GM23338 (cell line): ENCODE measurements at places on chromosomes 4 and X.

- no peak overlapping the region for H3K27ac ChIP-seq
- no peak for DNase-seq
- H3K4me1 ChIP-seq, result peaks cover 1% of the 10 kb centered on the region; the same call in 1 of the 2 replicates
- no peaks in the 10 kb centered on the region for H3K27me3 ChIP-seq
- H3K36me3 ChIP-seq, result no peaks in the 10 kb centered on the region
Observed at GRCh38 chr4:126794363-126794762, 838.4 kb upstream of the INTU start.

DNA sequence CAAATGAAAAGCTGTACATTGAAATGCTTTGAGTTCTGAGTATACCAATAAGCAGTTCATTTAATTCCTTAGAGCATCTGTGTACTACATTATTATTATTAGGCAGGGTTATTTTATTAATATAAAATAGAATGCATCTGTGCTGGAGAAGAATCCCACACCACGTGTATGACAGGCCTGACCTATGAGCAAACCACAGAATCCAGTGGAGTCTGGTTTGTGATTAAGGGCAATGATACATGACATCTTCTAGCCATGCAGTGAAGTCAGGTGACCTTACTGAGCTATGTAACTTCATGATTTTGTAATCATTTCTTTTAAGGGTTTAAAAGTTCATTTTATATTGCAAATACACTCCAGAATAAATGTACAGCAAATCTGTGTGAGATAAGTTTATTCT, 1165.0 kb upstream of the TENM3 start:
- H3K27ac ChIP-seq, result no peak overlapping the region
- no peaks in the 10 kb centered on the region for H3K36me3 ChIP-seq
- H3K27me3 ChIP-seq, result no peaks in the 10 kb centered on the region

GRCh38 chr4:153022241-153022715, 86.2 kb downstream of the FHDC1 start:
- H3K4me3 ChIP-seq, result no peak overlapping the region
- H3K4me1 ChIP-seq, result 0 out of 2 replicates have a peak, but pooled peaks cover 3% of the 10 kb centered on the region
- H3K27me3 ChIP-seq, result no peaks in the 10 kb centered on the region
- DNase-seq, result no peak
- no peak overlapping the region for H3K27ac ChIP-seq

- no peak overlapping the region for H3K4me3 ChIP-seq
- H3K4me1 ChIP-seq, result no peaks in the 10 kb centered on the region
- H3K27ac ChIP-seq, result no peak overlapping the region
- H3K27me3 ChIP-seq, result no peaks in the 10 kb centered on the region
- no peak for DNase-seq
Observed at GRCh38 chr4:17275836-17276235, 236.1 kb downstream of the QDPR start.

DNA sequence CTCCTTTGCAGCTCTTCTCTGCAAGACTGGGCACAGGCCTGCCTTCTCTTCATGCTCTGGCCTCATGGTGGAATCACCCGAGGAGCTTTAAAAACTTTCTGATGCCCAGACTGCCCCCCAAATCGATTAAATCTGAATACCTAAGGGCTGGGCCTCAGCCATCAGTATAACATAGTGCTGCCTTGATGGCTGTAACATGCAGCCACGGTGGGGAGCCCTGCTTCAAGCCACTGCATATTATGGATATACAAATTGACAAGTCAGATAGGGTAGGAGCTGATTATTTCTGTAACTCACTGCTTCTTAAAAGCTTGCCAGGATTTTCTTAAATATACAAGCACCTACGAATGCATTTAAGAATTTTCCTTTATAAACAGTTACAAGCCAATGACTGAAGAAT, 40.5 kb downstream of the GPM6B start:
- DNase-seq, result no peak
- 0 out of 2 replicates have a peak, but pooled peaks cover 5% of the 10 kb centered on the region for H3K36me3 ChIP-seq
- H3K27ac ChIP-seq, result no peak overlapping the region
- H3K27me3 ChIP-seq, result no peaks in the 10 kb centered on the region

- no peak overlapping the region for H3K27ac ChIP-seq
- no peaks in the 10 kb centered on the region for H3K27me3 ChIP-seq
- H3K36me3 ChIP-seq, result no peaks in the 10 kb centered on the region
- H3K4me1 ChIP-seq, result no peaks in the 10 kb centered on the region
- no peak for DNase-seq
Observed at GRCh38 chrX:28188526-28188925, 207.3 kb upstream of the DCAF8L1 start.

GRCh38 chrX:103510031-103510430, 9.3 kb downstream of the RAB40A start:
- no peak overlapping the region for H3K27ac ChIP-seq
- H3K4me1 ChIP-seq, result no peaks in the 10 kb centered on the region
- no peak for DNase-seq
- no peaks in the 10 kb centered on the region for H3K36me3 ChIP-seq

DNA sequence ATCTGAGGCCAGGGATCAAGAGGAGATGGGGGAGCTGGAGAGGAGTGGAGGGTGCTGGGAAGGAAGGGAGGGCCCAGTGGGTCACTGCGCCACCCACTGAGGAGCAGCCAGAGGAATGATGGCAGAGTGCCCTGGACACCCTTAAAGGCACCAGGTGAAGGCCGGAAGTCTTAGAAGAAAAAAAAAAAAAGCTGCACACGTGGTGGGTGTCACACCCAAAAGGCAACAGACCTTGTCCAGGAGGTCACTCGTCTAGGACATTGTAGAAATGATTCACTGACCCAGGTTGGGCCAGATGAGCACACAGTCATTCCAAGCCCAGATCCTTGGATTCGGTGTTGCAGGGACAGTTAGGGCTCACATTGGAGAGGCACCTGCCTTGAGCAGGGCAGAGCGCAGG, 93.5 kb upstream of the TRIM2 start:
- H3K27ac ChIP-seq, result no peak overlapping the region
- H3K27me3 ChIP-seq, result no peaks in the 10 kb centered on the region
- no peak for DNase-seq
- H3K4me3 ChIP-seq, result no peak overlapping the region

DNA sequence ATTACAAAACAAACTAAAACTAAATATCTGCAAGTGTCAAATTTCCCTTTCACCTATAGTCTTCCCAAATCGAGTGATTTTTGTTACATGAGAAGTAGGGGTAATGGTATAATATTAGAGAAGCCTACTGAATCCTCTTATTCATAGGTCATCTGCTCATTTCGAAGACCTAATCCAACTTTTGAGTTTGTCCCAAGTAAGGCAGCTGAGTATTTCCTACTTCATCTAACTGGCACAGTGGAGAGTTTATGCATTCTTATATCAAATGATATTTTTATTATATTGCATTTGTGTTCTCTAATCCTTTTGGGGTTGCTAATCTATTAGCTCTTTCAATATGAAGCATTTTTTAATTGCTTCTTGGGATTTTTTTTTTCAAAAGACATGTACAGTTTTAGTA, 7.7 kb upstream of the NR3C2 start:
- no peak overlapping the region for H3K27ac ChIP-seq
- H3K4me1 ChIP-seq, result peaks cover 13% of the 10 kb centered on the region
- no peak overlapping the region for H3K4me3 ChIP-seq
- no peaks in the 10 kb centered on the region for H3K36me3 ChIP-seq
- H3K27me3 ChIP-seq, result peaks cover 20% of the 10 kb centered on the region
- no peak for DNase-seq

- no peaks in the 10 kb centered on the region for H3K4me1 ChIP-seq
- no peak overlapping the region for H3K27ac ChIP-seq
- no peaks in the 10 kb centered on the region for H3K27me3 ChIP-seq
- H3K36me3 ChIP-seq, result no peaks in the 10 kb centered on the region
- H3K4me3 ChIP-seq, result no peak overlapping the region
Observed at GRCh38 chrX:125507119-125507518, 187.4 kb downstream of the TEX13C start.

GRCh38 chrX:48648336-48648751, 35.3 kb upstream of the WAS start:
- no peaks in the 10 kb centered on the region for H3K36me3 ChIP-seq
- H3K4me3 ChIP-seq, result no peak overlapping the region
- no peak overlapping the region for H3K27ac ChIP-seq
- H3K4me1 ChIP-seq, result peaks cover 5% of the 10 kb centered on the region; the same call in 1 of the 2 replicates

GRCh38 chr4:62030958-62031357, 830.8 kb downstream of the ADGRL3 start:
- H3K27me3 ChIP-seq, result no peaks in the 10 kb centered on the region
- H3K4me1 ChIP-seq, result no peaks in the 10 kb centered on the region
- H3K4me3 ChIP-seq, result no peak overlapping the region
- DNase-seq, result no peak
- no peaks in the 10 kb centered on the region for H3K36me3 ChIP-seq
- H3K27ac ChIP-seq, result no peak overlapping the region

DNA sequence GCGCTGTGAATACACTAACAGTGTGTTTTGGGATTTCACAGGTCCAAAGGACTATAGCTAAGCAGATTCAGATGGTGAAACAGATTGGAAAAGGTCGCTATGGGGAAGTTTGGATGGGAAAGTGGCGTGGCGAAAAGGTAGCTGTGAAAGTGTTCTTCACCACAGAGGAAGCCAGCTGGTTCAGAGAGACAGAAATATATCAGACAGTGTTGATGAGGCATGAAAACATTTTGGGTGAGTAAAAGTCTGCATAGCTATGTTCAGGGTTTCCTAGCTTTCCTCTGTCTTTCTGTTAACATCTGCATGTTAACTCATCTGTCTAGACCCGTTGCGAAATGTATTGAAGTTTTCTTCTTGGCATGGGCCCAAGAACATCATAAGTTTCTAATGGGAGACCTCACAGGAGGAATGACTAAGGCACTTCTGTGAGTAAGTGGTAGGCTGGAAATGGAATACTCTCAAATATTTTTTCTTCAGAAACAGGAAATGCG, 372.1 kb downstream of the BMPR1B start:
- no peak for DNase-seq
- H3K36me3 ChIP-seq, result no peaks in the 10 kb centered on the region
- H3K27me3 ChIP-seq, result no peaks in the 10 kb centered on the region
- H3K27ac ChIP-seq, result no peak overlapping the region
- H3K4me3 ChIP-seq, result no peak overlapping the region
- no peaks in the 10 kb centered on the region for H3K4me1 ChIP-seq

GRCh38 chr4:152784490-152785350, 5.0 kb downstream of the ARFIP1 start:
- no peaks in the 10 kb centered on the region for H3K27me3 ChIP-seq
- no peaks in the 10 kb centered on the region for H3K36me3 ChIP-seq
- peaks cover 8% of the 10 kb centered on the region; the same call in 1 of the 2 replicates for H3K4me1 ChIP-seq
- H3K27ac ChIP-seq, result no peak overlapping the region
- DNase-seq, result peak; percentile 72

DNA sequence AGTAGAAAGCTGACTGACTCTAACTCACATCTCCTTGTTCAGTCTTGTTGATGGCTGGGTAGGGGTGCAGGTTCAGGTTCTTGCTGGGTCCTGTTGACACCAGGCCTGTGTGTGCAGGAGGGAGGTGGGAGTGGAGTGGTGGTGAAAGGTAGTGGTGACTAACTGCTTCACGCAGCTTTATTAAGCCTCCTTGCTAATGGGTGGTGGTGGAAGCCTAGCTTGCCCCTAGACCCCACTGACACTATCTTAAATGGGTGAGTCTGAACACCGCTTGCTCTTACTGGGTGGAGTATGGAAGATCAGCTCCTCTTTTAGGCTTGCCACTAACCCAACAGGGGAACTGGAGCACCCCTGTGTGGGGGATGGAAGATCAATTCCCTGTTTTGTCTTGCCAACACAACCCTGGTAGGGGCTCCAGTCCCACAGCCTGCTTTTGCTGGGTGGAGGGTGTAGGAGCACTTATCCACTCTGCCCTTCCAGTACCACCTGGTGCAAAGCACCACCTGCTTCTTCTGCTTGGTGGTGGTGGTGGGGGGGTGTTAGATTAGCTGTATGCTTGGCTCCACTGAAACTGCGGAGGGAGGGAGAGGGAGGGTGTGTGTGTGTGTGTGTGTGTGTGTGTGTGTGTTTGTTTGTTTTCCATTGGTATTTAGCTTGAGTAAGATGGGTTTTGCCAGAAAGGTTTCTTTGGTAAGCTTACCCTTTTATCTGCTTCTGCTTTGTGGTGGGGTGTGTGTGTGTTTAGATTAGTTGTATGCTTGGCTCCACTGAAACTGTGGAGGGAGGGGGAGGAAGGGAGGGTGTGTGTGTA, 25.6 kb downstream of the KDM6A start:
- no peaks in the 10 kb centered on the region for H3K27me3 ChIP-seq
- H3K4me3 ChIP-seq, result no peak overlapping the region
- H3K27ac ChIP-seq, result no peak overlapping the region
- no peak for DNase-seq

GRCh38 chr4:108941904-108942430, 179.1 kb upstream of the ETNPPL start:
- no peaks in the 10 kb centered on the region for H3K36me3 ChIP-seq
- H3K27ac ChIP-seq, result no peak overlapping the region
- DNase-seq, result no peak

GRCh38 chrX:116499780-116500179, 37.0 kb upstream of the CT83 start:
- H3K27me3 ChIP-seq, result no peaks in the 10 kb centered on the region
- H3K27ac ChIP-seq, result no peak overlapping the region
- H3K4me3 ChIP-seq, result no peak overlapping the region
- no peaks in the 10 kb centered on the region for H3K4me1 ChIP-seq

GRCh38 chr4:113958766-113959538, 20.5 kb downstream of the ARSJ start:
- no peaks in the 10 kb centered on the region for H3K36me3 ChIP-seq
- H3K27me3 ChIP-seq, result no peaks in the 10 kb centered on the region
- no peak for DNase-seq
- H3K4me3 ChIP-seq, result no peak overlapping the region

GRCh38 chr4:147633643-147634042, 16.4 kb downstream of the TMEM184C start:
- no peak for DNase-seq
- no peak overlapping the region for H3K27ac ChIP-seq
- H3K36me3 ChIP-seq, result peaks cover 12% of the 10 kb centered on the region; the same call in 1 of the 2 replicates
- H3K27me3 ChIP-seq, result no peaks in the 10 kb centered on the region

DNA sequence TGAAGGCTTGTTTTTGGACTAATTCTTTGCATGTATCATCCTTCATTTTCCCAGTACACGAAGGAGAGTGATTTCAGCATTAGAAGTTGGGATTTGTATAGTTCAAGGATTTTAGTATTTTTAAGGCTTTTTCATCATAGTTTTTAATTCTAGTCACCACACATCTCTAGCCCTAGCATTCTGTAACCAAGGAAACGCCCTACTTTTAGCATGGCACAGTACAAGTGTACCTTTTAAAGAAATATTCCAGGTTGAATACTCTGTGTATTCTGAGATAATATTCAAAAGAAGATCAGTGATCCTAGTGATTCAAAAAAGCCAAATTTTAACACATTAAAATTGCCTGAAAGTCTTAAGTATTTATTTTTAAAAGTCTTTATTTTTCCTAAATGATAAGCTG, 150.5 kb downstream of the RAP1GDS1 start:
- H3K36me3 ChIP-seq, result 0 out of 2 replicates have a peak, but pooled peaks cover 8% of the 10 kb centered on the region
- H3K4me1 ChIP-seq, result no peaks in the 10 kb centered on the region
- H3K4me3 ChIP-seq, result no peak overlapping the region
- no peak for DNase-seq
- H3K27me3 ChIP-seq, result no peaks in the 10 kb centered on the region
